ENCODE measurements at places on chromosomes 5 and 9.

- DNase-seq: no peak
Observed at GRCh38 chr5:54905942-54906537, 79.4 kb downstream of the ESM1 start.

- no peak for DNase-seq
Observed at GRCh38 chr9:98781588-98782383, 14.6 kb downstream of the ANKS6 start.

GRCh38 chr9:34070606-34071324, 22.1 kb upstream of the UBAP2 start:
- DNase-seq: no peak

- peak; percentile 41 for DNase-seq
Observed at GRCh38 chr9:131237931-131238401, 38.3 kb downstream of the FAM78A start.

- DNase-seq: no peak
Observed at GRCh38 chr5:173858021-173858669, 30.0 kb upstream of the CPEB4 start.

DNA sequence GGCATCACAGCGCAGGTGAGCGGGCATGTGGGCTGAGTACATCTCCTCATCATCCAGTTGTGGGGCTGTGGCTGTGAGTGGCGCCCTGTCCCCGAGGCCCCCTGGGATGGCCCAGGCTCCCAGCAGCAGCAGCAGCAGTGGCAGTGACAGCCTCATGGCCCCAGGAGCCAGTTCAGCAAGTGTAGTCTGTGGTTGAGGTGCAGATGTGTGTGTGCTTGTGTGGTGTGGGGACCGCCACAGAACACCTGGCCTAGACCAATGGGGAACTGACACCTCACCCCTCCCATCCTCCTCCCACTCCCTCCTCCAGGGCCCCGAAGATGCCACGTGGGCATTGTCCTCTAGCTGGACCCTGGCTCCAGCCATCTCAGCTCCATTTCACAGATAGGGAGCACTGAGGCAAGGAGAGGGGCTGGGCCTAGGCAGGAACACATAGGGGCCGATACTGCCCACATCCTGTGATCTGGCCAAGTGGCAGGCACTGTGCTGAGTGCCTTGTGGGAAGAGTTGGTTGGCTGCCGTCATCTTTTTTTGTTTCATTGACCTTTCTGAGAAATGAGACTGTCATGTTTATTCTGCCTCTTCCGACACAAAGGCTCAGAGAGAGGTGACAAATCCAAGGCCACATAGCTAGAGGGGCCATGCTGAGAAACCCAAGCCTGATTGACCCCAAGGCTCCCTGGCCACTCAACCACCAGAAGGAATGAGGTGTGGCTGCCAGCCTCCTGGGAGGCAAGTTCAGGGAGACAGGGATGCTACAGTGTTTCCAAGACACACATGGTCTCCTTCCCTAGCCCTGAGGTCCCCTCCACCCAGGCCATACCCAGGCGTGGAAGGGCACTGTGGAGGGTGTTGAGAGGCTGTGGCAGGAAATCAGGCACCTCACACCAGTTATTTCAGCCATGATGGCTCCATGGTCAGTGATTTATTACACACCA, at the start of gene MZB1:
Gene MZB1 (minus strand): TSS at position 213 of the 938 bp plus-strand sequence. CDS start 57 bp downstream, at position 156.
- no peak for DNase-seq

GRCh38 chr5:17443333-17444130, 54.5 kb upstream of the TAF11L2 start:
- DNase-seq: no peak

DNA sequence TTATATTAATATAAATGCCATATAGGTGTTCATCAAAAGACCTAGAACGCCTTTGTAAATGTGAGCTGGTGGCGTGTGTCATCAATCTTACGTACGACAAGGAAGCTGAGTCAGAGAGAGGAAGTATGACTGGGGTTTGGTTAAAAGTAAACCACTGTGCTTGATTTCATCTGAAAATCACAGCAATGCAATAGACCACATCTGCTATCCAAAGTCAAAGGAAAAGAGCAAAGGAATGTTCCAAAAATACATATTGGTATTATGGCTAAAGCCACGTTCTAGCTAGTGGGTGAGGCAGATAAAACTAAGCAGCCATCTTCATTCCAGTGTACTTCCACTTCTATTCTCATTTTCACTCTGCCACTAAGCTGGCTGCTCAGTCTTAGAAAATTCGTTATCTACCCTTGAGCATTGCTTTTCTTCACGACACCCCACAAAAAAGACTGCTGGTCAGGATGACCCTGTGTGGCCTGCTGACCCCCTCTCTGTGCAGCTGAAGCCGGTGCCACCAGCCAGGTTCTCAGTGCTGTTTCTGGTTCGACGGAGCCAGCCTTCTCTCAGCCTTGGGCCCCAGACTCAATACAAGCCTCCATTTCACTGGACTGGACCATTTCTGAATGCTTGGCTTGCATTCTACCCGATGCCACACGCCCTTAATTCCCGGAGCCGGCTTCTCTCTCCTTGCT, 23.8 kb downstream of the SHC3 start:
- no peak for DNase-seq

DNA sequence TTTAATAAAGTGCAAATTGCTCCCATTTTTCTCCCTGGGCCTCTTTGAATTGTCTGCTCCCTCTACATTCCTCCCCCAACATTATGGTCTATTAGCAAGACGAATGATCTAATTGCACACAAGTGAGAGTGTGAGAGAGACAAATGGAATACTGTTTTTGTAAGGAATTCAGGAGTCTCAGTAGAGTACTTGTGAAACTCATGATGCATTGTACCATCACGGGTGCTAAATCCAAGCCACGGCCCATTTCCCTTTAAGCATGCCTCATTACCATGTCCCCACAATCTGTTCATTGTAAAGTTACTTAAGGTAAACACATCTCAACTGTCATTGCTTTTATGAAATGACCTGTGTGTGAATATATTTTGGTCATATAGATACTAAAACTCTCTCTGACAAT, 62.8 kb downstream of the CD180 start:
- no peak for DNase-seq

DNA sequence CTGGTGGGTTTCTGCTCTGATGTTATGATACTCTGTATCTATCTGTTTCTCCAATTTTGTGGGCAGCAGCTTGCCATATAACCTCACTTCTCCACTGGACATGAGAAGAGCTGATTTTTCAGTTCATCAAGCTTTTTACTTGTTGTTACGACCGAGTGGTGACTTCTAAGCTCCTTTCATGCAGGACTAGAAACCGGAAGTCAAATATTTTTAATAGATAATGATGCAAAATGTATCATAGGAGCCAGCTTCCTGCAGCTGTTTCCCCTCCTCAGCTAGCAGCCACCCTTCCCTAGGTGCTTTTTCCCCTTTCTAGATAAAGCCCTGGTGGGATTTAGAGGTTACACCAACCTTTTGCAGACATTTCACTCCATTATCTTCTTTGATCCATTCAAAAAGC, 17.0 kb upstream of the ADAM19 start:
- no peak for DNase-seq

- DNase-seq: no peak
Observed at GRCh38 chr9:78325343-78325742, 28.4 kb downstream of the PSAT1 start.

DNA sequence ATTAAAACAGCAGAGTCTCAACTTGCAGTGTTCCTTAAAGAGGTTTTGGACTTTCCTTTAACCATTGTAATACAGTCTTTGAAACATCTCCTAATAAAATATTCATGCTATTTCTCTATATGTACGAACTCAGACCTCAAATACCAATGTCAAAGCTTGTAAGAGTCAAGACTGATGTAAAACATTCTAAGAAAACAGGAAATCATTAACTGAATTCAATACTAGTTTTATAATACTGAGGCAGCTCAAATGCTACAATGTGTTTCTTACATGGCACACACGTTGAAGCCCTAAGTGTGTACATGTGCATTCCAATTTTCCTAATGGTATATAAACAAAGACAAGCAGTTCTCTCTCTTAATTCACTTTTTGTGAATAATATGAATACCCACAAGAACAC, 11.6 kb downstream of the PSIP1 start:
- no peak for DNase-seq

DNA sequence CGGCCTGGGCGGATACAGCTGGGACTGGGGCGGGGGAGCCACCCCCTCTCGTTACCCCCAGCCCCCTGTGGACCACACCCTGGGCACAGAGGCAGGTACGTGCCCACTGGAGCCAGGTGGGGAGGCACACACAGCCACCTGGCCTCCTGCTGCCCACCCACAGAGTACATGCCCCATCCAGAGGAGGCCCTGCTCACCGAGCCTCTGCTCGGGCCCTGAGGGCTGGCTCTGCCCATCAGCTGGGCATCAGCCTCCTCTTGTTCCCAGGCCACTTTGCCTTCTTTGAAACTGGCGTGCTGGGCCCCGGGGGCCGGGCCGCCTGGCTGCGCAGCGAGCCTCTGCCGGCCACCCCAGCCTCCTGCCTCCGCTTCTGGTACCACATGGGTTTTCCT, 6.3 kb downstream of the MAMDC4 start:
- no peak for DNase-seq

GRCh38 chr5:107469485-107470294, 201.0 kb downstream of the EFNA5 start:
- DNase-seq: no peak

- no peak for DNase-seq
Observed at GRCh38 chr9:79583952-79584654, 12.3 kb downstream of the TLE4 start.

GRCh38 chr9:19517202-19517942, 108.6 kb downstream of the ACER2 start:
- DNase-seq: no peak

DNA sequence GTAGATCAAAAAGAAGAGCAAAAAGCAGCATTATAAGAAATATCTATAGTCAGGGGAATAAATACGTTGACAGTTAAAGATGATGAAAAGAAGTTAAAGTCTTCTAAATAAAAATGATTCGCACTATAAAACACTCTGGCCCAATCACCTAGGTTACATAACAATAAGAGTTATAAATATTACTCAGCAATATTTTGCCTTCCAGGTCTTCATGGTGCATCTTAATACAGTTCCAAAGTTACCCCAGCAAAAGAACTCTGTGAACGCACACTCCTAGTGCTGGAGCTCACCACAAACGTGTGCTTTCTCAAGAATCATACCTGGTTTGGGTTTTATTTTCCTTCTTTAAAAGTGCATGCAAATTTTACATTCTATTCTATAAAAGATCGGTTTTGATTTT, 44.7 kb downstream of the EPB41L4A start:
- DNase-seq: no peak

DNA sequence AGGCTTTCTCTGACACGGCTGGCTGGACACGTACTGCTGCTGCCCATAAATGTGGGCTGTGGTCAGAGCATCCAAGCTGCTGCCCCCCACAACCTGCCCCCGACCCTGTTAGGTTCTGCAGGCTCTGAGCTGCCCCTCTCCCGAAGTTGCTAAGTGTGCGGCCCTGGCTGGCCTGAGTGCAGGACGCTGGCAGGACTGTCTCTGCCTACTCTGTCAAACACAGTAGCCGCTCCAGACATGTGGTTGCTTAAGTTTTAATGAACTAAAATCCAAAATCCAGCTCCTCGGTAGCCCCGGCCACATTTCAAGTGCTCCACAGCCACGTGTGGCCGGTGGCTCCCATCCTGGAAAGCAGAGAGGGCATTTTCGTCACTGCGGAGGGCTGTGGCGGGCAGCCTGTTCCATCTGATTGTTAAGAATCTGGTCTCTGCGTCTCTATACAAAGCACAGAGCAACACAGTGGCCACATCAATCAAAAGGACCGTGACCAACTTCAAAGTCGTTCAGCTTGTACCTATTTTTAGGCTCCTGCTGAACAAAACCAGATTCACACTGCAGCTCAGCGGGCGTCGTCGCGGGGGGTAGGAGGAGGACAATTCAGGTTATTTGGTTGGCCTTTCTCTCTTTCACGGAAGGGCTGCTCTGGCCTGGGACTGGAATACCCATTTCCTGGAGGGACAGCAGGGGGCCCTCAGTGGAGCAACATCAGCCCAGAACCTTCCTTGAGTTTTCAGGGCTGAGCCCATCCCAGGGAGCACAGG, 68.9 kb downstream of the PTCH1 start:
- DNase-seq: no peak

DNA sequence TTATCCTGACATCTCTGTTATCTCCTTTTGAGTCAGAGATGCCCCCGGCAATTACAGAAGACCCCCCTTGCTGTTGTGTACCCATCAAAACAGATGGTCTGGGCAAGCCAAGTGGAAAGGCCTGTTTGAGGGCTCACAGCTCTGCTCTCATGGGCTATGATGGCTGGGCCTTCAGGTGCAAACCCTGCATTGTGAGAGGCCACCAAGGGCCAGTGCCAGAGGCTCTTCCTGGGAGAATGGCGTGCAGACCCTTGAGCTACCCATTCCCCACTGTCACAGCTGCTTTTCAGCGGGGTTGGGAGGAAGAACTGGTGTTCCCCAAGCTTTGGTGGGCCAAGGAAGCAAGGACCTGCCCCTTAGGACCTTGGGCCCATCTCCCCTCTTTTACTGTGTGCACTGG, 174.7 kb upstream of the PPP1R26 start:
- DNase-seq: no peak

DNA sequence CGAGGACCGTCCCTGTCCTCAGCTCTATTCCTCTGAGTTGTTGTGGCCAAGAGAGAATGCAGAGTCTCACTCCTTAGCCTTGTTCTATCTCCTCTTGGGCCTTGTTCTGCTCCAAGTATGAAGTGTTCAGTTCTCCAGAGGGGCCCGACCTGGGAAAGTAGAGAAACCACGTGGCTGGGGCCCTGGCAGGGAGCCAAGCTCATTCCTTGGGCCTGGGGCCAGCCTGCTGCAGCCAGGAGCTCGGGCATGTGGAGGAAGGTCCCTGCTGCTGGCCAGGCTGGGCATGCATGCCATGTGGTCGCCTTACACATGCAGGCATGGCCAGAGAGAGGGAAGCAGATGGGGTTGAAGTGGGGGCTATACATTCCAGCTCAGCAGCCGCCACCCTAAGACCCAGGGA, 60.7 kb downstream of the COL27A1 start:
- peak; percentile 71 for DNase-seq

GRCh38 chr5:43014522-43014921, 25.6 kb downstream of the ANXA2R start:
- no peak for DNase-seq

DNA sequence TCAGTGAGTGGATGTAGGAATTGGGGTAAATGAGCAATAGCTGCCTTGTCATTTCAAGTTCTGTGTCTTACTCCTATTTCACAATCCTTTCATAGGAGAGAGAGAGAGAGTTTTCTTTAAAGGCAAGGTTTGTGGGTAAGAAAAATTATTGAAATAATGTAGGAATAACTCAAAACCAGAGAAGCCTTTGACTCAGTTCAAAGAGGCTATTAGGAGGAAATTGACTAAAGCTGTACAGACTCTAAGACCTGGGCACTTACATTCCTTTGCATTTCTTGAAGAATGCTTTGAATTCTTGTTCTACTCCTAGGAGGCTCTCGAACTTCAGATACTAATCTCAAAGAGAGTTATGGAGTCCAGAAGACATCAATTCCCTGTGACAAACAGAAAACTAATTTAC, 257.1 kb downstream of the FBXL7 start:
- DNase-seq: no peak

GRCh38 chr9:18579536-18579935, 105.6 kb downstream of the ADAMTSL1 start:
- DNase-seq: no peak

DNA sequence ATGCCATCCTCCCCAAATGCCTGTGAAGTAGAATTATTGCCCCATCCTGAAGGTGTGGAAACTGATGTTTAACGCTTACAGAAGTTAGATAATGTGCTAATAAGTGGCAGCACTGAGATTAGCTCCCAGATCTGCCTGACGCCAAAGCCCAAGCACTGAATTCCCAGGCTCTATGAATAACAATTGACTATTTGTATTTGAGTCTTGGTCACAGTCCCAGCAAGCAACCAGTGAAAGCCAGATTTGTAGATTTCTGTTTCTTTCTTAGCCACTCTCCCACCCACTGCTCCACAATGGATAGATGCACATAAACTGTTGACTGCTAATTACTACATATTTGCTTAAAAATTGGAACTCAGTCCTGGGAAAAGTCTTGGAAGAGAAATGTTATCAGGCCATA, 34.4 kb downstream of the FAM240B start:
- DNase-seq: no peak

Measured in C1 segment of cervical spinal cord (tissue), 14 donors.